ENCODE measurements at places on chromosomes 16 and 17.

DNA sequence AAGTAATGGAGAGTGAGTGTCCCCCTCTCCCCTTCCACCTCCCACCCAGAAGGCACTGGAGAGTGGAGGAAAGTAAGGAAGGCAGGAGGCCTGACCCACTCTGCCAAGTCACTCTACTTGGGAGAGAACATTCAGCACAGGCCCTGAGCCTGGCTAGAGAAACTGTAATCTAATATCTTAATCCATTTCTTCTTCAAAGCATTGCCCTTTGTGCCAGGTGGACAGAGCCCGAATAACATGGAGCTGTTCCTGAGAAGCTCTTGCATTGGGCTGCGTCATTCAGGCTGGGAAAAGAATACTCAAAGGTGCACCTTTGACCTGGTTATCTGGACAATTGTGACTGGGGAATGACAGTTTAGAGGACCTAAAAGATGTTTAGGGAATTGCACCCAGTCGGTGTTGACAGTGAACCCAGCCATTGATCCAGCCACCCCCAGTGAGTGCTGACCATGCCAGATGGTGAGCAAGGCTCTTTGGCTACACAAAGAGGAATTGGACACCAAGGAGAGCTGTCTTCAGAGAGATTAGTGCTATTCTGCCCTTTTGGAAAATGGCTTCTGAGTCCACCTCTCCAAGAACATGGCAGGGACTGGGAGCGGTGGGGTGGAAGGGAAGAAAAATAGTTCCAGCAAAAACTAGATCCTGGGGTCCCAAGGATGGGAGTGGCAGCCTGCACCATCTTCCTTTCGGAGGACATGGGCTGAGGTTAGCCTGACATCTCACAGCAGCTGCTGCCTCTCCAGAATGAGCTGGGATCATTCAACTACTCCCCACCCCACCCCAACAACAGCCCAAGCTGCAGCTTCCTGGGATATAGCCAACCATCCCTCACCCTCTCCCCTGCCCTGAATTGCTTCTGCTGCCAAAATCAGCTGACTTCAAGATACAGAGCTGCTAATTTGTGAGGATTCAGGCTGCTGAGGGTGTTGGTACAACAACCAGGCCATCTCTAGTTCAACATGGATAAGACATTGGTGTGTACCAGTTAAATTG, 11.6 kb upstream of the NOG start:
- DNase-seq = no peak

DNA sequence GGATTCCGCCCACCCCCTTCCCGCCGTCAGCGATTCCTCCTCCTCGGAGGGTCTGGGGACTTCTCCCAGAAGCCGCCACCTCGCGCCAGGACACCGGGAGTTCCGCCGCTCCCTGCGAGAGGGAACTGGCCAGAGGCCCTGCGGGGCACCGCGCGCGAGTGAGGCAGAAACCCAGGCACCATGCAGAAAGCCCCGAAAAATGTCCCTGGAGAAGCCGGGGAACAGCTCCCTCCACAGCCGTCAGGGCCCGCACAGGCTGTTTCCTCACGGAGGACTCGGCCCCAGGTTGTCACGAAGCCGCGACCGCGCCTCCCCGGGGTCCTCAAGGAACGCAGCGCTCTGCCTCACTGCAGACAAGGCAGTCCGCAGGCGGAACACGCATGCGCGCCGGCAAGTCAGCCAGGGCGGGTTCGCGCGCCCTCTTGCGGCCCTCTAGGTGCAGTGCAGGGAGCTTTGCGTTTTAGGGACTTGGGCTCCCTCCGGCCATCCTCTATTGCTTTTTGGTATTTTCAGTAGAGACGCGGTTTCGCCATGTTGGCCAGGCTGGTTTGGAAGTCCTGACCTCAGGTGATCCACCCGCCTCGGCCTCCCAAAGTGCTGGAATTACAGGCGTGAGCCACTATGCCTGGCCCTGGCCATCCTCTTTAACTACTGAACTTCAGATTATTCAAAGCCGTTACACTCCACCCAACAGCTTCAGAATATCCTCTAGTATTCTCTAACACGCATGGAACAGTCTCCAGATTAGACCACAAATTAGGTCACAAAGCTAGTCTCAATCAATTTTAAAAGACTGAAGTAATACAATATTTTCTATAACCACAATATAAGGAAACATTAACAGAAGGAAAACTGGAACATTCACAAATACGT, 20.3 kb upstream of the ZNF287 start:
- DNase-seq = peak; percentile 89

DNA sequence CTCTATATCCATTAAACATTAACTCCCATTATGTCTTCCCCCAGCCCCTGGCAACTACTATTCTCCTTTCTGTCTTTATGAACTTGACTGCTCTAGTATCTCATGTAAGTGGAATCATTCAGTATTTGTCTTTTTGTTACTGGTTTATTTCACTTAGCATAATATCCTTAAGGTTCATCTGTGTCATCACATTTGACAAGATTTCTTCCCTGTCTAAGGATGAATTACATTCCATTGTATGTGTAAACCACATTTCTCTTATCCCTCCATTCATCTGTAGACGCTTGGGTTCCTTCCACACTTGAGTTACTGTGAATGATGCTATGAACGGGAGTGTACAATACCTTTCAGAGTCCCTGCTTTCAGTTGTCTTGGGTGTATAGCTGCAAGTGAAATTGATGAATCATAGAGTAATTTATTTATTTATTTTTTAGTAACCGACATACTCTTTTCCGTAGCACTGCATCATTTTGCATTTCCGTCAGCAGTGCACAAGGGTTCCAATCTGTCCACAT, 399.7 kb upstream of the RBFOX1 start:
- DNase-seq = no peak

- DNase-seq = no peak
Measured at GRCh38 chr16:88355389-88356123, 27.2 kb upstream of the ZNF469 start.

DNA sequence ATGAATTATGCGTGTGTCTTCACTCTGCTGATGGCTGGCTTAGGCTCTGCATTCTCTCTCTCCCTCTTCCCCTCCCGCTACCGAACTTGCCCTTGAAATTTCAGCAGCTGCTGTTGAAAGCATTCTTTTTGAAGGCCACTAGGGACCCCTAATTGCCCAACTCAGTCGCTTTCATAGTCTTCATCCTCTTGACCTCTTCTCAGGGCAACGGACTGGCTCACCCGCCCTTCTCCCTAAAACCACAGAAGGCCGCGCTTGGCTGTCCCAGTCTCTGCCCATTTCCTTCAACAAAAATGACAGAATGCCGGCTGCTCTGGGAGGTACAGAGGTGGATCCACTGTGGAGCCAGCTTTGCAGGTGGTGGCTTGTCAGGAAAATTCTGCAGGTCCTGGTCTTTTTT, 21.0 kb upstream of the FMNL1 start:
- no peak for DNase-seq

- no peak for DNase-seq
Measured at GRCh38 chr16:13084331-13084730, 182.9 kb downstream of the SHISA9 start.

All from stimulated activated CD4-positive, alpha-beta T cell treated with anti-CD3 and anti-CD28 coated beads, TNF-alpha, amount 100 ng/mL, for 24 hours (primary cell).